ENCODE measurements at places on chromosomes 6 and 20. TPM values are rescaled to one million over a fixed set of nuclear protein-coding genes. Genes with fewer than 3 reads are reported as not detected.

Gene ARMH2
- not detected for total RNA-seq

Gene HAO1
- not detected for total RNA-seq

Gene PXMP4
- total RNA-seq = 3.8 TPM

Gene OPRM1
- total RNA-seq = not detected

Gene KIAA1755
- not detected for total RNA-seq

Gene RRAGD
- total RNA-seq = 5.1 TPM

Gene RBPJL
- total RNA-seq = not detected
